ENCODE measurements at places on chromosomes 16 and 17.

DNA sequence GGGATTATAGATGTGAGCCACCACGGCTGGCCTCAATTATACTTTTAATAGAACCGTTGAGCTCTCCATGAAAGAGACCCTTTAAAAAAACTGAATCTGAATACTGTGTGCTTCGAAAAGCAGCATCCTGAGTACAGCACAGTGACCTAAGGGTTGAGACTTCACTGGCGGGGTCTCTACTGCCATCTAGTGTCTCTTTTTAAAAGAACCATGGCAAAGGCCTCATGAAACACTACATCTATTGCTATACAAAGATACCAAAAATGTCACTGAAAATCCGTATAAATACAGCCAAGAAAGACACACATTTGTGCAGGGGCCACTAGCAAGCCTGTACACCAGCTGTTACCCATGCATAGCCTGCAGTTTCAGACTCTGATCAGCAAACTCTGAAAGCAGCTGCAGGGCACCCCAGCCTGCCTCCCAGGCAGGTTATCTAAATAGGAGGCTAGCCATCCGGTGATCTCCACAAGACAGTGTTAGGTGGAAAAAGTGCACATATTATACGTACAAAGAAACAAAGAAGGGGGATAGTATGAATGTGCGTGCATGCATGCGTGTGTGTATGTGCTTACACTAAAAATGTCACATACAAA, 35.3 kb downstream of the NPLOC4 start:
- DNase-seq: peak; percentile 81

- no peak for DNase-seq
These were observed 882 bp upstream of the ATP6V0C start for GRCh38 chr16:2512735-2513404.

DNA sequence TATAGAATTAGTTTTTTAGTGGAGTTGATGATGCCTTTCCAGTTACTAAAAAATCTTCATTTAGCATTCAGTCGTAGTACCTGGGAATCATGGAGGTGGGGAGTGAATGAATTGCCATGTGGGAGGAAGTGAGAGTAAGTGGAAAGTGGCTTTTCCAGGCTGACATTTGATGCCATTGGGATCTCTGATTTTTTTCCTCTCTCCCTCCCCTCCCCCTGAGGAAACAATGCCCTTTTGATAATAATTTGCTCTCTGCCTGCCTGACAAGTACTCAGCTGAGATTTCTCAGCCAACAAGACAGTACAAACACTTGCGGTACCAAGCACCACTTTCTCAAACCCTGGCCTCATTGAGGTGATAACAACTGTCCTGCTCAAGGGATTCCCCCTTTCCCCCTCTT, 2.2 kb downstream of the UBE2Z start:
- DNase-seq: no peak

- DNase-seq: no peak
These were observed 62.3 kb downstream of the SMURF2 start for GRCh38 chr17:64599827-64600226.

- DNase-seq: no peak
These were observed 211.0 kb downstream of the MAP2K6 start for GRCh38 chr17:69625474-69625873.

DNA sequence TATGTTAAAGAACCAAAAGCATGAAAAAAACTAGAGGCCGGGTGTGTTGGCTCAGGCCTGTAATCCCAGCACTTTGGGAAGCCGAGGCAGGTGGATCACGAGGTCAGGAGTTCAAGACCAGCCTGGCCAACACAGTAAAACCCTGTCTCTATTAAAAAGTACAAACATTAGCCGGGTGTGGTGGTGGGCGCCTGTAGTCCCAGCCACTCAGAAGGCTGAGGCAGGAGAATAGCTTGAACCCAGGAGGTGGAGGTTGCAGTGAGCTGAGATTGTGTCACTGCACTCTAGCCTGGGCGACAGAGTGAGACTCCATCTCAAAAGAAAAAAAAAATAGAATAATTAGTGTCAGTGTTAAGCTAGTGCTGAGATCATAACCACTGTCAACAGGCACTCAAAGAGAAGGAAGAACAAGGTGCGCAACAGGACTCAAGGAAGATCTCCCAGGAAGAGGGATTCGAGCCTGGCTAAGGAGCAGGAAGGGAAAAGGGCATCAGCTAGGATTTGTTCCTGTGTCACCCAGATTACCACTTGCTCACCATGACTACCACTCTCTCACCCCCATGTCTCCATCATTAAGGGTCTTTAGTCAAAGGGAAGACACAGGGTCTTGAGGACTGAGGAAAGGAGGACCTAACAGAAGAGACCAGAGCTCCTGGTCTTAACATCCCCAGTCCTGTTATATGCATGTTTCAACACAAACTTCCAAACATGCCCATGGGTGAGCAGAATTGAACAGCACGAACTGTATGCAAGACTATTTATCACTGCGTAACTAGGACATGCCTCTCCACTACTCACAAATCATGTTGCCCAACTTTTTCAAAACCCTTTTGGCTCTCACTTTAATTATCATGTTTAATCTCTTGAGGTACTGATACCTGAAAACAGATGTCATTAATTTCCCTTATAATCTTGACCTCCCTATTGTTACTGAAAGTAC, 88.3 kb upstream of the PLEKHM1 start:
- no peak for DNase-seq

DNA sequence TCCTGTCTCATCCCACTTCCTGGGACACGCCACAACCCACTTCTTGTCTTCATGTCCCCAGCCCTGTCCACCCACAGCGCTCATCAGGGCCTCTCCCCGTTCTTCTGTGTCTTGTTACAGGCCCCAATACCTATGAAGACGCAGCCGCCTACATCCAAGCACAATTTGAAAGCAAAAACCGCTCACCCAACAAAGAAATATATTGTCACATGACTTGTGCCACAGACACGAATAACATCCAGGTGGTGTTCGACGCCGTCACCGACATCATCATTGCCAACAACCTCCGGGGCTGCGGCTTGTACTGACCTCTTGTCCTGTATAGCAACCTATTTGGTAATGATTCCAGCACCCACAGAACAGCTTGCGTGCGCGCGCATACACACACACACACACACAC, 70.6 kb downstream of the AMFR start:
- no peak for DNase-seq

DNA sequence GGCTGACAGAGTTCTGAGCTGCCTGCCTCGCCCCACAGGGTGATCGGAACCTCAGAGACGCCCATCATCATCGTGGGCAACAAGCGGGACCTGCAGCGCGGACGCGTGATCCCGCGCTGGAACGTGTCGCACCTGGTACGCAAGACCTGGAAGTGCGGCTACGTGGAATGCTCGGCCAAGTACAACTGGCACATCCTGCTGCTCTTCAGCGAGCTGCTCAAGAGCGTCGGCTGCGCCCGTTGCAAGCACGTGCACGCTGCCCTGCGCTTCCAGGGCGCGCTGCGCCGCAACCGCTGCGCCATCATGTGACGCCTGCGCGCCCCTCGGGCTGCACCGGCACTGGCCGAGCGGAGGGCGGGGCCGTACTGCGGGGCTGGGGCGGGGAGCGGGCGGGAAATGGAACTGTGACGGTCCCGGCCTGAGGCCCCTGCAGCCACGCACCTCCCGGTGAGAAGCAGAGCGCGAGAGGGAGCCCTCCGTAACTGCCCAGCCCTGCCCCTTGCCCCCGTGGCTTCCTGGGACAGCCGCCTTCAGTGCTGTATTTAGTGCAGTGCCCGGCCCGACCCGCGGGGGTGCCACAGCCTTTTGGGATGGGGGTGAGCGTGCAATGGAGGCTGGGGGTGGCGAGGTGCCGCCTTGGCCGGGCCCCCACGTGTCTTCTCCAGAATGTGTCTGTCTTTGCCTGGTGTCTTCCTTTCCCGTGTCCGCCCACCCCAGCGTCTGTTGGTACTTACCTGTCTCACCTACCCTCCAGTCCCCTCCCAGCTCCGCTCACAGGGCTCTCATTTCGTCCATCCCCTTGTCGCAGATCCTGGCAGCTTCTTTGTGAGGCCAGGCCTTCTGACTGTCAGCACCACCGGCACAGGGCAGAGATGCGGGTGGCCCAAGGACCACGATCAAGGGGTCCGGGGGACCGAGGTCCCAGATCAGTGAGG, 9.8 kb downstream of the RASL10B start:
- DNase-seq: no peak
